Frontal cortex (tissue), 4 donors: ENCODE measurements at places on chromosomes 2 and 18. TPM values are rescaled to one million over a fixed set of nuclear protein-coding genes. Genes with fewer than 3 reads are reported as not detected.
A peak's percentile ranks its signal among the peaks of the same experiment; 100 is the strongest.

The MTCL1 gene
- total RNA-seq: 15.9 TPM

DNA sequence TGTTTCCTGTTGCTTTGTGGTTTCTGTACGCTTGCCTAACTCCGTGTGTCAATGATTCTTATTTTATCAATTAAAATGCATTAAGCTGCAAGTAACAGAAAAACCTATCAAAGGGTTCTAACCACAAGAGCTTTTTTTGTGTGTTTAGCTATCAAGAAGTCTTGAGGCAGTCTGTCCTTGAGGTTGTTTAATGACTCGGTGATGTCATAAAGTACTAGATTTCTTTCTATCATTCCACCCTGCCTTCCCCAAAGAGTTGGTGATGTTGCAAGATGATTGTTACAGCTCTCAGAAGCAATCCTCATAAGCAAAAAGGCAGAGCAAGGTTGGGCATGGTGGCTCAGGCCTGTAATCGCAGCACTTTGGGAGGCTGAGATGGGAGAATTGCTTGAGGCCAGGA is 51.9 kb upstream of the SPTBN1 start:
- no peak for DNase-seq

DNA sequence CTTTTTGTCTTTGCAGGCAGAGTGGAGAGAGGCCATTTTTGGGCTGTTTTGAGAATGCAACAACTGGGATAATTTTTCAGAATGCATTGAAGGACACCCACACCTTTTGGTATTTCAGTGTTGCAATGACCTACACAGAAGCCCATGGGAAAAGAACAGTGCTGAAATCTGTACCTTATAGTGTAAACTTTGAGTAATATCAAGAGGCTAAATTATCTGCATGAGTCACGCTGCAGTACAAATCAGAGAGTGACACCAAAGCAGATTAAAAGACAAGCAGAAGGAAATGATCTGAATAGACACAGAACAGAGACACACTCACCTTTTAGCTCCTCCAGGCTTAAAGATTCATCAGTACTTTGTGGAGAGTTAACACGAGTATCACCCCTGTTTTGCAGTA is 265.3 kb downstream of the PAX3 start:
- no peak for DNase-seq

- DNase-seq: no peak
Observed at GRCh38 chr2:44148999-44149398, 19.7 kb upstream of the PPM1B start.

DNA sequence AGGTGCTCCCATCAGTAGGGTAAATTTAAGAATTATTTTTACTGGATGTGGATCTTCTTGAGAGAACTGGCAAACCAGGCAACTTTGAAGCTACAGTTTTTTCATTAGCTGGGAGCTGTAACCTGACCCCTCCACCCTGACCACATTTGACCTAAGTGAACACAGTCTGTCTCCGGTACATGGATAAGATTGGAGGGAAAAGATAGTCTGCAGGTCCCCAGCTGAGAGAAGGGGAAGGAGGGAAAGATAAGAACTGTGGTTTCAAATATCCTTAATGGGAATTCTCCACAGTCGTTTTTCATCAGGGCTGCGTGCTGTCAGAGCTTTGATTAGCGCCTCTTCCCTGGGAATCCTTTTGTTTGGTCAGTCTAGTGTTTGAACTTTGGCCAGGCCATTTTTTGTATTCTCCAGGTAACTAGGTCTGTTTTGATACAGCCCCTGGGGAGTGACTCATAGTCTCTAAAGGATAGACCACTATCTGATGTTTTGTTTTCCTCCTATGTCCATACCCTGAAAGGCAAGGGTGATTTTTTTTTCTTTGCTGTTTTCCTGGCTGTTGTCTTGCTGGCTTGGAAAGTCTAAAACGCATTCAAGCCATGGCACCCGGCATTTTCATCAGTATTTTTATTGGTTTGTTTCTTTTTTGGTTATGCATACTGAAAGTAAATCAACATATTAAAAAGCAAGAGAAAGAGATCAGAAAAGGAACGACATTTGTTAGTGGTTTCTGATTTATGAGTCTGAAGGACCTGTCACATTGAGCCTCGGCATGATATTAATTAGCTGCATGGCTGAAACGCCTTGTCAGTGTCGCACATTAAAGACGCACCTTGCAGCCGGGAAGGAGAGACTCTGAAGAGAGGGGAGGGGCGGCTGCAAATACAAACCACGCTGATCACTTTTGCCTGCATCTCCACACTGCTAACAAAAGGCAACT is 183.4 kb upstream of the FN1 start:
- DNase-seq: no peak

DNA sequence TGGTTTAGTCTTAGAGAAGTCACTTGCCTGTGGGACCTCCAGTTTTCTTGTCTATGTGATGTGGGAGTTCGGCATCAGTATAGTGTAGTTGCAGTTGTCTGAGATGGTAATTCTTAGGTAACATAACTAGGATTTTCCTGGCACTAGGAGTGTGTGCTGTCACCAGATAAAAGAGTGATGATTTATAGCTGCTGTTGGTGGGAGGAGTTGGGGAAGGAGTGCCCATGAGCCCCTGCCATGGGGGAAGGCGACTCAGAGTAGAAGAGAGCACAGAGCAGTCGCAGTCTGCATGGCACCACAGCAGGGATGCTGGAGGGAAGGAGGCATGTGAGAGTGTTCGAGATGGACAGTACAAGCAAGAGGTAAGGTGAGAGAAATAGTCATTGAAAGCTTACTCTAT is 38.7 kb downstream of the ATP9B start:
- DNase-seq: no peak

The CCDC74B gene
- total RNA-seq: 5.7 TPM

The COLEC11 gene
- total RNA-seq: 0.41 TPM

The IL36G gene
- total RNA-seq: under 0.01 TPM

GRCh38 chr2:188811522-188811921 is 162.7 kb upstream of the COL3A1 start:
- no peak for DNase-seq

DNA sequence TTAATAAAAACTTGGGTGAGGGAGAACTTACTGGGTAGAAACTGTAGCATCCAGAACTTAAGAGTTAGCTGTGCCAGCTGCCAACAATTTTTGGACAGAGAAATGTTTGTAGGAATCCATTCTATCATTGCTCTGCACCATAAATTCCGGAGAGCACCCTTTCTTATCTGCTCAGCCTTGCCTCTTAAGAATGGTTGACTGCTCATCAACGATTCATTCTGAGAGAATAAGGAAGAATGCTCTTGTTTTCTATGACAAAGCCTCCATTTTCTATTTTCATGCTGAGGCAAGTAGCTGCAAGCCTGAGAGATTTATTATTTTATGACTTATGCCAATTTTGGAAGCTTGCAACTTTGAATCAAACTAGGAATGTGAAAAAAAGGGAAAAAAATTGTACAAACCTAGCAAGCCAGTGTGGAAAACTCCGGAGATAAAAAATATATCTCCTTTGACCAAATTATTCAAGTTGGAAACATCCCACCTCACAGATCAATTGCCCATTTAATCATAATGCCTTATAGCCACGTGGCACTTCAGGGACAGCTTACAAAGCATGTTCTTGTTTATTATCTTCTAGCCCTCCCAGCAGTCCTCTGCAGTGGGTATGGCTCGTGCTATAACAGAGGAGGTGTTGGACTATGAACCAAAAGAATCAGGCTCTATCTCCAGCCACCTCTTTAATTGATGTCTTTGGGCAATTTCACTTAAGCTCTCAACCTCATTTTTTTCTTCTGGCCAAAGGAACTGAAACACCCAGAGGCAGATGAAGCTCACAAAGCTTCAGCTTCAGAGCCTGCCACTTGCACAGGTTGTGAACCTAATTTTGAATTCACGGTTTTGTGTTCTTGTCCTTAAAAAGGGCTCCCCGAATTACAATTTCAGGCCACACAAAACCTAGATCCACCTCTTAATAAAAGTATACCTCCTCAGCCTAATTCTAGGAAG is 40.9 kb upstream of the ATL2 start:
- no peak for DNase-seq

The FIGN gene
- 1.2 TPM for total RNA-seq

DNA sequence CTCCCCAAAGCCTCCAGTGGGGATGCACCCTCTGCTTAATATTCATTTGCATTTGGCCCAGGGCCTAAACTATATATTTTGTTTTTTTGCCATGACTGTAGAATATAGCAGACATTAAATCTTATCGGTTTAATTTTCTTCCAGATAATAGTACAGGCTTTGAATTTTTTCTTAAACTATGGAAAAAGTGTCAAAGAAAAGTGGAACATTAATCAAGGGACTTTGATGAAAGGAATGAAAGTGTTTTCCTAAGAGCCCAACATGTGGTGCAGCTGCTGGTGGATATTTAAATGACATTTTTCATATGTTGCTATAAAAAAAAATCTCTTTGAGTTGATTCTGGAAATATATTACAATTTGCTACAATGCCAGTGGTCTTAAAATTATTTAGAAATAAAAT is 346.8 kb downstream of the CYP26B1 start:
- no peak for DNase-seq

DNA sequence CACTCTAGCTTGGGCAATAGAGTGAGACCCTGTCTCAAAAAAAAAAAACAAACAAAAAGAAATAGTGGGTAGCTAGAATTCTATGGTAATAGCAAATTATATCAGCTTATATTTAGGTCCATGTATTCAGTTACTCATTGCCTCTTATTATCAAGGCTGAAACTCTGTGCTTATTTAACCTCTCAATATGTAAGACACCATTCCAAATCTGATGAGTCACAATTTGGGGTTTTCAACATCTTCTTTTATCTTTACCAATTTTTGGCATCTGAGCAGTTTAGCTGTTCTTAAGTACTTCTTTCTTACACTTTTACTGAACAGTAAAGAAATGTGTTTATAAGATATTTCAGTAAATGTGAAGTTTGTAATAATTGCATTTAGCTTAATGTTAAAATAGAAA is 69.3 kb downstream of the TTC27 start:
- DNase-seq: no peak

DNA sequence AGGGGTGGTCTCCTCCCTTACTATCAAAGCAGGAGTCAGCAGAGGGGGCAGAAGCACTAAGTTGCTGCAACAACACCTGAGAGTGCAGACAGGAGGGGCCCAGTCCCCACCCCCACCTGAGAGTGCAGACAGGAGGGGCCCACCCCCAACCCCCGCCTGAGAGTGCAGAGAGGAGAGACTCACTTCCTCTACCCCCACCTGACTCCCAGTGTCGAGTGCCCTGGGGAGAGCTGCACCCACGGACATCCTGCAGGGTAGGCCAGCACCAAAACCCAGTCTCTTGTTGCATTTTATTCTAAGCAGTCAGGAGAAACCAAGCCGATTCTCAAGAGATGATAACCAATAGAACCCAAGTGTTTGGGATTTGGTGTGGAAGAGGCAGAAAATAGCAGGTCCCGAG is 78.4 kb downstream of the NAPG start:
- DNase-seq: no peak

- DNase-seq: no peak
Observed at GRCh38 chr2:101396316-101396717, 9.0 kb upstream of the CREG2 start.

DNA sequence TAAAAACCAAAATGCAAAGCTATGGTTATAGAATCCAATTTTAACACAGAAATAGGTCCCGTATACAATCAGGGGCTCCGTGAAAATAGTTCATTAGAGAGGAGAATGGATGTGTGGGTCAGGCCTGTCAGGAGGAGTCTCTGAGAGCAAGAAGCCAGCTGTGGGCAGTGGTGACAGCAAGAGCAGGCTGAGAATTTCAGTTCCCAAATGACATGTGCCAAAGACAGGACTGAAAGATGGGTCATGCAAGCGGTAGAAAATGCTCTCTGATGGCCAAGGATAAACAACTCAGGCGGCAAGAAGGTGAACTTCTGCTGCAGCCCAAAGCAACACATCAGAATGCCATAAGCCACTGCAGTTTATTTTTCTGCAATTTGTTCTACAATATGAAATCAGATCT is 100.4 kb downstream of the CCDC141 start:
- DNase-seq: no peak

GRCh38 chr18:3872641-3873040 is 422.7 kb downstream of the TGIF1 start:
- no peak for DNase-seq

The DYNAP gene
- total RNA-seq: not detected

DNA sequence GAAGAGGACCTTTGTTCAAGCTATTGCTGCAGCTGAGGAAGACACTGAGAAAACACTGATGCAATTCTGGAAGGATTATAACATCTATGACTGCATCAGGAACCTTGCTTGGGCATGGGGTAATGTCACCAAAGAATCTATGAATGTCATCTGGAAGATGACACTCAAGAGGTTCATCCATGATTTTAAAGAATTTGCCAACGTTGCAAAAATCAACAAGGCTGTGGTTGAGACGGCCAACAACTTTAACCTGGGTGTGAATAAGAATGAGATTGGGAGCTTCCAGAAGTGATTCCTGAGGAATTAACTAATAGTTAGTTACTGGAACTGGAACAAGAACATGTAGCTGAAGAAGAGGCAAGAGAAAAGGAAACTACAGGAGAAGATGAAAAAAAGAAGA is 126.4 kb upstream of the SP5 start:
- no peak for DNase-seq

- DNase-seq: peak; percentile 17
Observed at GRCh38 chr2:146927080-146927711, 917.6 kb upstream of the ACVR2A start.

The ICA1L gene
- total RNA-seq: 88.5 TPM

GRCh38 chr2:216632952-216633615 is at the start of gene IGFBP2:
TSS of gene IGFBP2 (plus strand) at chr2:216633420. CDS start at chr2:216633524, 104 bp downstream.
- no peak for DNase-seq

The VSNL1 gene
- 24.5 TPM for total RNA-seq

DNA sequence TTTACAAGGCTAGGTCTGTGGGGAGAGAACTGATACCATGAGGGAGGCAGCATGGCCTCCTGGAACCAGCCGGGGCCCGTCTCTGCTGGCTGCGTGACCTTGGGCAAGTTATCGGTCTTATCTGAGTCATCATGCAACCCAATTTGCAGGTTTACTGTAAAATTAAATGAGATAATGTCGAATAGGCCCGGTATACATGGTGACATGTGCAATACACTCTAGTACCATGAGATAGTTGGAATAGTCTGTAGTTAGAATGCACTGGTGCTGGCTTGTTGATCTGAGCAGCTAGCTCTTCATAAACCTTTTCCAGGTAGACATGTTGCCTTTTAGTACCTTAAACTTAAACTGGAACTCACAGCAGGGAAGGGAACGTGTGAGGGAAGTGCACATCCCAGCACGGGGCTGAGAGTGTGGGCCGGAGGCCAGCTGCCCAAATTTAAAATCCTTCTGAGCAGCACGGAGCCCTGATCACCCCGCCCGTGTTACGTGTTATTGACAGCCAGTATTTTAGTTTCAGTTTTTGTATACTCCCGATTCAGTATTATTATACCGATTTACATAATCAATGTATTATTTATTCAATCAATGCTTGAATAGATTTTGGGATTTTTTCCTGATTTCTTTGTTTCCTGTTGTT is 72.4 kb upstream of the HS6ST1 start:
- no peak for DNase-seq

GRCh38 chr18:6623278-6623677 is 106.2 kb upstream of the ARHGAP28 start:
- DNase-seq: no peak

The CNGA3 gene
- total RNA-seq: 1.2 TPM

The SERPINB13 gene
- total RNA-seq: 0.41 TPM
